Right lung (tissue), 10 donors: ENCODE measurements at places on chromosomes 2 and 18. TPM values are rescaled to one million over a fixed set of nuclear protein-coding genes. Genes with fewer than 3 reads are reported as not detected.

GRCh38 chr2:172908275-172908674 lies 167.4 kb upstream of the MAP3K20 start:
- no peak for DNase-seq

- DNase-seq: no peak
These were observed 11.2 kb downstream of the CASP10 start for GRCh38 chr2:201194097-201194496.

GRCh38 chr2:191983186-191983585 lies 136.3 kb upstream of the CAVIN2 start:
- DNase-seq: no peak

Gene GPR75
- 3.3 TPM for polyA plus RNA-seq

Gene TBR1
- polyA plus RNA-seq: not detected

Gene CD8B2
- polyA plus RNA-seq: 0.24 TPM

- no peak for DNase-seq
These were observed 109.1 kb downstream of the MCFD2 start for GRCh38 chr2:46806526-46806925.

Gene GCKR
- 0.90 TPM for polyA plus RNA-seq
